Activated B cell treated with CpG ODN at 0.5 μM for 24 hours (primary cell): ENCODE measurements at places on chromosomes 3 and 15. TPM values are rescaled to one million over a fixed set of nuclear protein-coding genes. Genes with fewer than 3 reads are reported as not detected.

- DNase-seq = no peak
- H3K36me3 ChIP-seq = no peaks in the 10 kb centered on the region
- H3K4me3 ChIP-seq = no peak overlapping the region
- no peaks in the 10 kb centered on the region for H3K4me1 ChIP-seq
Observed at GRCh38 chr15:68543165-68544008, 35.4 kb upstream of the CORO2B start.

DNA sequence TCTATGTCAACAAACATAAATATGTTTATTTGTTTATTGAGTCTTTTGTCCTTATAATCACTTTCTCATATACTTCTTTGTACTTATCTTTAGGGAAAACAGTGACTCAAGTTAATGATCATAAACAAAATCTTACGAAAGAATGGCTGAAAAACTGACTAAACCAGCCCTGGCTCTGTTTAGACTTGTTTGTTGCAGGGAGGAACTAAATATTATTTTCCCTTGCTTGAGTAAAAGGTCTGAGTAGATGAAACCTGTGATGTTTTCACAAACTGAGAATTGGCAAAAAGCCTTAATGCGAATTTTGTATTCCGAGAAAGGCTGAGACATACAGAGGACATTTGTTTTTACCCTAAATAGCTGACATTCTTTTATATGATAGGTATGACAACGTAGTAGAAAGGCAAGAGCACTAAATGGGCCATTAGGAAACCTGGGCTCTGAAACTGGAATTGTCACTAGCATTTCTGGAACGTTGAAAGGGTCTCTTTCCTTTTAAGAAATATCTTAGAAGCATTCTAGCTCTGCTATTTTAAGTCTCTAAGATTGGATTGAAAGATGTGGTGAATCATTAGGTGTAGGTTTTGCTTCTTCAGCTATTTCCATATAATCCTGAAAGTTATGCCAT, 18.2 kb upstream of the CLDN16 start:
- H3K27ac ChIP-seq = no peak overlapping the region
- H3K27me3 ChIP-seq = no peaks in the 10 kb centered on the region
- DNase-seq = no peak
- no peaks in the 10 kb centered on the region for H3K36me3 ChIP-seq
- no peaks in the 10 kb centered on the region for H3K4me1 ChIP-seq

GRCh38 chr15:72783004-72783639, 436 bp downstream of the ADPGK start:
- H3K4me1 ChIP-seq = peaks cover 52% of the 10 kb centered on the region
- DNase-seq = no peak
- peak overlapping the region; percentile 99 for H3K27ac ChIP-seq
- H3K27me3 ChIP-seq = no peaks in the 10 kb centered on the region
- H3K4me3 ChIP-seq = peak overlapping the region; percentile 94

DNA sequence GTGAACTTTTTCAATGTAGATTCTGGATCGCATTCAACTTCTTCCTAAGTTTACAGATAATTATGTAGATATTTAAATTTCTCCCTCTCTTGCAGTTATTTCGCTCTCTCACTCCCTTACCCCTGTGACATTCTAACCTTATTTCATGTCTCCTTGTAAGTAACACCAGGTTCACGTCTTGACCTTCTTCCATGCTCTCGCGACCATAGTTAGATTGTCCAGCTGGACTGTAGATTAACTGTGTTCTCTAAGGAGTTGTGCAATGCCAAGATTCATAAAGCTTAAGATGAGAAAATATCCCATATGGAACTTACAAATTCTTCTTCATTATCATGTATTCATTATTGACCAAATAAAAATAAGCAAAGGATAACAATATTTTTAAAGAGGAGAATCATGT, 430.5 kb downstream of the GABRG3 start:
- H3K27me3 ChIP-seq = no peaks in the 10 kb centered on the region
- DNase-seq = no peak
- H3K36me3 ChIP-seq = no peaks in the 10 kb centered on the region
- no peak overlapping the region for H3K27ac ChIP-seq
- H3K4me3 ChIP-seq = no peak overlapping the region

GRCh38 chr3:126544596-126545281, 14.0 kb downstream of the C3orf22 start:
- H3K36me3 ChIP-seq = no peaks in the 10 kb centered on the region
- no peak overlapping the region for H3K27ac ChIP-seq
- DNase-seq = peak; percentile 4

- no peak overlapping the region for H3K27ac ChIP-seq
- DNase-seq = no peak
- H3K27me3 ChIP-seq = peaks cover 3% of the 10 kb centered on the region
- H3K4me3 ChIP-seq = no peak overlapping the region
- H3K36me3 ChIP-seq = no peaks in the 10 kb centered on the region
Observed at GRCh38 chr3:149398296-149398695, 20.8 kb upstream of the TM4SF1 start.

GRCh38 chr3:23805210-23805632, 534 bp upstream of the UBE2E1 start:
- H3K4me3 ChIP-seq = peak overlapping the region; percentile 97
- H3K4me1 ChIP-seq = peaks cover 39% of the 10 kb centered on the region
- no peaks in the 10 kb centered on the region for H3K27me3 ChIP-seq

DNA sequence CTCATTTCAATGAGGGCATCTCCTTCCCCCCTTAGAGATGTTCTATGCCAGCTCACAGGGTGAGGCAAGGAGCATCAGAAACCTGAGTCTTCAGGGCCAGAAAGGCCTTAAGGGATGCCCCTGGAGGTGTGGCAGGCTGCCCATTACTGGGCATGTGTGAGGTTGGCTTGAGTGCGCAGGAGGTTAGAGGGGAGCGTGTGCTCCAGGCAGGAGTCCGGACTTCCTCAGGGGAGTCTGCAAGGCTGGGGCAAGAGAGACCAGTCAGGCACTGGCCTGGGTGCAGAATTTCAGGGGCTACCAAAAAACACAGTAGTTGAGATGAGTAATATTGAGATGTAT, 1.9 kb downstream of the LOXL1 start:
- H3K36me3 ChIP-seq = no peaks in the 10 kb centered on the region
- no peak overlapping the region for H3K27ac ChIP-seq
- peak overlapping the region; percentile 70 for H3K4me3 ChIP-seq
- H3K27me3 ChIP-seq = peaks cover 29% of the 10 kb centered on the region
- no peak for DNase-seq

GRCh38 chr15:89851673-89852341, 37.2 kb upstream of the ANPEP start:
- H3K36me3 ChIP-seq = peaks cover 23% of the 10 kb centered on the region
- peak overlapping the region; percentile 93 for H3K27ac ChIP-seq
- H3K4me3 ChIP-seq = peak overlapping the region; percentile 16
- peaks cover 48% of the 10 kb centered on the region for H3K4me1 ChIP-seq
- H3K27me3 ChIP-seq = no peaks in the 10 kb centered on the region

DNA sequence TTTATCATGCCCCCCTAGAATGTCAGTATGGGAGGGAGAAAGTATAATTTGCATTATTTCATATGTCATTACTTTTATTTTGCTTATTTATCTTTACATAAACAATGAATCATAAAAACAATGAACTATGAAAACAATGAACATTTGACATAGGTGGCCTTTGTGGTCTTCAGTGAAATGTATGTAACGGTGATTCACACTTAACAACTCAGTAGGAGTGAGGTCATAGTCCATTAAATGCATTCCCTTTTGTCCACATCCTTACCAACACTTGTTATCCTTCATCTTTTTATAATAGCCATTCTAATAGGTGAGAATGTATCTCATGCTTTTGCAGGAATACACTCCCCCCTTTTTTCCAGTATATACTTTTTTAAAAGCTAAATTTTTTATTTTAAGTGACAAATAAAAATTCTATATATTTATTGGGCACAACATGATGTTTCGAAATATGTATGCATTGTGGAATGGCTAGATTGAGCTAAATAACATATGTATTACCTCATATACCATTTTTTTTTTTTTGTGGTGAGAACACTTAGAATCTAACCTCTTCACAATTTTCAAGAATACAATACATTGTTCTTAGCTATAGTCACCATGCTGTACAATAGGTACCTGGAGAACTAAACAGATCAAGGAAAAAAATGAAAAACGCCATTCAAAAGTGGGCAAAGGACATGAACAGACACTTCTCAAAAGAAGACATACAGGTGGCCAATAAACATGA, 189.5 kb downstream of the WDR72 start:
- no peak overlapping the region for H3K4me3 ChIP-seq
- no peak overlapping the region for H3K27ac ChIP-seq
- no peak for DNase-seq
- no peaks in the 10 kb centered on the region for H3K27me3 ChIP-seq

GRCh38 chr3:108338901-108339545, 42.7 kb downstream of the HHLA2 start:
- no peak overlapping the region for H3K27ac ChIP-seq
- no peak overlapping the region for H3K4me3 ChIP-seq
- no peaks in the 10 kb centered on the region for H3K36me3 ChIP-seq
- no peaks in the 10 kb centered on the region for H3K27me3 ChIP-seq

DNA sequence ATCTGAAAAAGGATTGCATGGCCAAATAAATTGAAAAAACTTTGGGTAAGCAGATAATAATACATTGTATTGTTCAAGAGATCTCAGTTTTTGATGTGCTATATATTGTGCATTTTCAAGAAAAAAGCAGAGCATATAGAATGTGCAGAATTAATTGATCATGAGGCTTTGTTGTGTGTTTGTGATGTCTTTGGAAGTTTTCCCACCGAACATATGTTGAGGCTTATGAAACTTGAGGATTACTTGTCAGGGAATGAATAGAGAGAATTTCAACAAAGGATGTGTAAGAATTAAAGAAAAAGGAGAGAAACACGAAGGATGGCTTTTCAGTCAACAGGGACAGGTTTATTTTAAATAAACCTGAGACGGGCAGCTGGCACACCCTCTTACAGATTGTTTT, 232.5 kb upstream of the POU1F1 start:
- no peak overlapping the region for H3K27ac ChIP-seq
- H3K4me1 ChIP-seq = no peaks in the 10 kb centered on the region
- no peaks in the 10 kb centered on the region for H3K36me3 ChIP-seq
- H3K4me3 ChIP-seq = no peak overlapping the region

DNA sequence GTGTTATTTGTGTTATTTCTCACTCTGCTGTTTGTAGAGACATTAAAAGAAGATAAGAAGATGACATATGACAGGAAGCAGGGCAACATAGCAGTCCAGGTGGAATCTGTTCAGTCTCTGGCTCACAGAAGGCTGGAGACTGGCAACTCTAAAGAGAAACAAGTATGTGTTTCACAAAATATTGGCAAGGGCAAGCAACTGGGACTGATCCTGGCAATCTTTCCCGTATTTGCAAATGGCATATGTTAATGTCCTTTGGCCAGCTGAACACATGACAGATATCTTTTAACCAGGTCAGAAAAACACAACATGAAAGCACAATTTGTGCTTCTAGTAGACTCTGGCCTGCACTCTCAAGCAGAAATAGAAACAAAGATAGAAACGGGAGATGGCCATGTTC, 1354.1 kb upstream of the EPHA6 start:
- no peaks in the 10 kb centered on the region for H3K36me3 ChIP-seq
- H3K27ac ChIP-seq = no peak overlapping the region
- H3K4me3 ChIP-seq = no peak overlapping the region
- no peaks in the 10 kb centered on the region for H3K27me3 ChIP-seq

GRCh38 chr15:51025454-51025846, 69.3 kb downstream of the TNFAIP8L3 start:
- peaks cover 2% of the 10 kb centered on the region for H3K36me3 ChIP-seq
- H3K27me3 ChIP-seq = no peaks in the 10 kb centered on the region
- H3K27ac ChIP-seq = no peak overlapping the region
- no peak overlapping the region for H3K4me3 ChIP-seq
- H3K4me1 ChIP-seq = no peaks in the 10 kb centered on the region
- no peak for DNase-seq

GRCh38 chr15:48233246-48233645, 27.1 kb downstream of the SLC12A1 start:
- H3K4me3 ChIP-seq = no peak overlapping the region
- no peak overlapping the region for H3K27ac ChIP-seq
- no peaks in the 10 kb centered on the region for H3K4me1 ChIP-seq
- H3K36me3 ChIP-seq = no peaks in the 10 kb centered on the region

DNA sequence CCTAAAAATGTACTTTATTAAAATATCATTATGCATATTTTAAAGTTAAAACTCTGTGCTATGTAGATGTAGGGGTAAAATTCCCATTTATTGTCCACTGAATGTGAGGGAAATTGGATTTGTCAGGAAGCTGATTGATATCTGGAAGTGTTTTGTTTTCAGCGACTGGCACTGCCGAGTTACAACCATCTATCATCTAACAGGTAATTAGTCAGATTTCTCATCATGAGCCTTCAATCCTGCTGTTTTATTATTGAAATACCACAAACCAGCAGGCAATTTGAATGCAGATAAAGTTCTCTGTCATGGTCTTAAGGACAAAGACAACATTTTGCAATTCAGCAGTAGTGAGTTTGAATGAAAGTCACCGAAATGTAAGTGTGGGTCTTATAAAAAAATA, 40.5 kb downstream of the ZIC1 start:
- no peaks in the 10 kb centered on the region for H3K36me3 ChIP-seq
- H3K4me3 ChIP-seq = no peak overlapping the region
- DNase-seq = no peak
- H3K4me1 ChIP-seq = no peaks in the 10 kb centered on the region
- no peaks in the 10 kb centered on the region for H3K27me3 ChIP-seq
- no peak overlapping the region for H3K27ac ChIP-seq

DNA sequence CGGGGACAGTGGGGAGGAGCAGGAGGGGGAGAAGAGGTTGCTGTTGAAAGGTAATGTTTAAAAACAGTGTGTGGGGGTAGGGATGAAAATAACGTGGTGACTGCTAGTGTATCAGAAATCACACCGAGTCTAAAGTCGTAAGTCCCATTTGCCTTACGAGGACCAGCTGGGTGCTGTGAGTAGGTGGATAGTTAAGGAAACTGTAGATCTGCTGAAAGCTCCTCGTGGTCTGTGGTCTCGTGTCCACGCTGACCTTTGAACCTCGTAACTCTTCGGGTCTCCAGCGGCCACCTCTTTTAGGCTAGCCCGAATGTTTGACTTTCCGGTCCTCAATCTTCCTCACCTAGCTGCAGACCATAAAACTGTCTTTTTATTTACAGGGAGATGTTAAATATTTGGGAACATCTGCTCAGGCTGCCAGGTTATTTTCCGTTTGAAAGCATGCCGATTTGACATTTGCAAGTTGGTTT, 29.3 kb upstream of the ST3GAL6 start:
- no peak for DNase-seq
- peak overlapping the region; percentile 69 for H3K4me3 ChIP-seq
- no peak overlapping the region for H3K27ac ChIP-seq

The THOC7 gene
- total RNA-seq = 50.2 and 53.8 TPM in 2 replicates

The GOLGA8G gene
- not detected in 2 replicates for total RNA-seq

The POLQ gene
- total RNA-seq = 1.4 and 2.7 TPM in 2 replicates

The PPP2R3A gene
- total RNA-seq = 0.05 and 0.11 TPM in 2 replicates

The LYSMD4 gene
- total RNA-seq = 4.7 and 6.1 TPM in 2 replicates

The PLSCR2 gene
- total RNA-seq = not detected in 2 replicates

The FURIN gene
- 46.5 and 46.6 TPM in 2 replicates for total RNA-seq

The SNX33 gene
- total RNA-seq = 0.22 and 0.34 TPM in 2 replicates

The DPH3 gene
- 13.4 and 14.7 TPM in 2 replicates for total RNA-seq

The SECISBP2L gene
- total RNA-seq = 52.6 and 56.5 TPM in 2 replicates
